Stimulated activated CD4-positive, alpha-beta T cell treated with anti-CD3 and anti-CD28 coated beads, Interleukin-2, amount 100 ng/mL, for 24 hours (primary cell): ENCODE measurements at places on chromosomes 5 and 9.

DNA sequence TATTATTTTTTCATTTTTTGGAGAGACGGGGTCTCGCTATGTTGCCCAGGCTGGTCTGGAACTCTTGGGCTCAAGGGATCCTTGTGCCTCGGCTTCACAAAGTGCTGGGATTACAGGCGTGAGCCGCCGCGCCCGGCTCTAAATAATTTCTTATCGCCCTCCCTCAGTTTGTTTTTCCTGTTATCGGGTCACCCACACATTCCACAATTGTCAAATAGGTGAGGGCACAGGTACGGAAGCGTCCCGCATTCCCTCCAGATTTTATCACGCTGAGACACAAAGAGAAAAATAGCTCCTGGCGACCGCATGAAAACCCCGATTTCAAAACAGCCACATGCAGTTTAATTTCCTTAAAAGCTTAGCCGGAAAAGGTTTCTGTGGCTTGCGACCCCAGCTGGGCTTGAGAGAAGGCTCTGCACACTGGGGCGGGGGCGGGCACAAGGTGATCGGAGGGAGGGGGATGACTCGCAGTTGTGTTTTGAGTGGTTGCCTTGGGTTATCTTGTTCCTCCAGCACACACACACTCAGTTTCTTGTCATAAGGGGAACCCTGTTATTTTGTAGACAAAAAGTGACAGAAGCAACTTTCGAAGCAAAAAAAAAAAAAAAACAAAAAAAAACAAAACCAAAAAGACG lies 717 bp upstream of the IQGAP2 start:
- peak; percentile 84 for DNase-seq

GRCh38 chr9:86633945-86634344 lies 279.7 kb upstream of the TUT7 start:
- DNase-seq, result no peak

- no peak for DNase-seq
Observed at GRCh38 chr5:176816043-176816745, 5.8 kb downstream of the UNC5A start.

- no peak for DNase-seq
Observed at GRCh38 chr9:13351778-13352386, 72.4 kb upstream of the MPDZ start.

GRCh38 chr9:534886-535285 lies 306.6 kb upstream of the DMRT1 start:
- DNase-seq, result no peak

- no peak for DNase-seq
Observed at GRCh38 chr5:134957920-134958608, 9.6 kb upstream of the CATSPER3 start.

DNA sequence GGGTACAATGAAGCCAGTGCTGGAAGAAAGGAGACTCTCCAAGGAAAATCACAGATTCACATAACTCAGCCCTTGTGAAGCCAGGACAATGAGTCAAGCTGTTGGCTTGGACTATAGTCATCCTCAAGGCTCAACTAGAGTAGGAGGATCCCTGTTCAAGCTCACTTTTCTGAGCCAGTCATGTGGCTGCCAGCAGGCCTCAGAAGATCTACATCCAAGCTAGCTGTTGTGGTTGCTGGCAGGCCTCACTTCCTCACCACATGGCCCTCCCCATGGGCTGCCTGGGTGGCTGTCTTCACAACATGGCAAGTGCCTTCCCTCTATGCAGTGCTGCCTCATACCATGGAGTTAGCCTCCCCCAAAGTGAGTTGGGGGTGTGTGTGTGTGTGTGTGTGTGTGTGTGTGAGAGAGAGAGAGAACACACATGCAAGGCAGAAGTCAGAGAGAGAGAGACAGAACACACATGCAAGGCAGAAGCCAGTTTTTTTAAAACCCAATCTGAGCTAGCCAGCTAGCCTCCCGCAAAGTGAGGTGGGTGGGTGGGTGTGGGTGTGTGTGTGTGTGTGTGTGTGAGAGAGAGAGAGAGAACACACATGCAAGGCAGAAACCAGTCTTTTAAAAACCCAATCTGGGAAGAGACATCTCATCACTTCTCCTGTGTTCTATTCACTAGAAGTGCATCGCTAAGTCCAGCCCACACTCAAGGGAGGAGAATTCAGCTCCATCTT lies 17.1 kb downstream of the SCAI start:
- DNase-seq, result peak; percentile 68

DNA sequence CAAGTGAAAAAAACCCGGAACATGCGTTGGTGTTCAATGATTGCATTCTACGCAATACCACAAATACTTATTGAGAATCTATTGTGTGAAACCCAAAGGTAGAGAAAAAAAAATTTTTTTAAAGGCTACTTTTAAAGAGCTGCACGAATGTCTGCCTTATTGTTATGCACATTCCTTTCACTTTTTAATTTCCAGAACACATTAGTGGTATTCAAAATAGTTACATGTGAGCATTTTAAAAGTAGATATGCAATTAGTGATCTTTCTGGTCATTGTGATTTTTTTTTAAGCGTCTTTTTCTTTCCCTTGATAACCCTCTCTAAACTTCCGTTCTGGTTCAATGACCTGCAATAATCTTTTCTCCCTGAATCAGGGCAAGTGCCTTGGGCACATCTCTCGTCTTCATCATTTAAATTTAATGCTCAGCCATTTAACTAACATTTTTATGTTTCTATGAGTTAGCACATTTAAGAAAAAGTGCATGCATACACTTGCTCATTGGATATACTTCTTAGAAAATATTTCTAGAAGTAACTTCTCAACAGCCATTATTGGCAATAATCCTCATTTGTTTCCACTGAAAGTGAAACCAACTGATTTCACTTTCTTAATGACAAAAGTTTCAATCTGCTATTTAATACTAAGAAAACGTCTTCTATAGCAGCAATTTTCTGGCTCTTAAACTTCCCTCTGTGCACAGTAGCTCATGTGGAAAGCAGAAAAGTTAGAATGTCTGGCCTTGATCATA lies 80.3 kb downstream of the CDH6 start:
- no peak for DNase-seq

DNA sequence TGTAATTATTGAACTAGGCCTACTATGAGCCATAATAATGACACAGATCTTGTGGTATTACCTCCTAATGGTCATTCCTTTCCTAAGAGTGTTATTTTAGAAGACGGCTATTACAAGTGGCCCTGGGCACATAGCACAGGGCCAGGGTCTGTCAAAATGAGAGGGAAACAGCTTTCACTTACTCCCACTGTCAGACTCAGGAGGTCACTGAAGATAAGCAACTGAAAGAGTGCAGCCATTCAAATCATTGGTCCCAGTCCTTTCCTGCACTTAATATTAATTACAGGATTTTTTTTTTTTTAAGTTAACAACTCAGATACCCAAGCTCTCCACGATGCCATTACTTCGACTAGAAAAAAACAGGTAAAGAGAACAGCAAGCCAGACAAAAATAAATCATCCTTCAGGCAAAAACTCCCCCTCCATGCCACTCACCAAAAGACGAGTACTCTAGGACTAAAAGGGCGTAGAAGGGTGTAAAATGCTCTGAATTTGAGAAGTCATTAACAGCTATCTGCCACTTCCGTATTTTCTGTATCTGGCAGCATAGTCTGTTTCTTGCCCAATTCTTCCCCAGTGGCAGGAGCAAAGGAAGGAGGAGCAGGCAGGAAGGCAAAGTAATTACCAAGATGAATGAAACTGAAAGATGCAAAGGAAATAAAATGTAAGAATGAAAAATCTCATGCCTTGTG lies 87.4 kb downstream of the ZNF608 start:
- no peak for DNase-seq

GRCh38 chr5:92409134-92409533 lies 1026.0 kb upstream of the ARRDC3 start:
- DNase-seq, result no peak

DNA sequence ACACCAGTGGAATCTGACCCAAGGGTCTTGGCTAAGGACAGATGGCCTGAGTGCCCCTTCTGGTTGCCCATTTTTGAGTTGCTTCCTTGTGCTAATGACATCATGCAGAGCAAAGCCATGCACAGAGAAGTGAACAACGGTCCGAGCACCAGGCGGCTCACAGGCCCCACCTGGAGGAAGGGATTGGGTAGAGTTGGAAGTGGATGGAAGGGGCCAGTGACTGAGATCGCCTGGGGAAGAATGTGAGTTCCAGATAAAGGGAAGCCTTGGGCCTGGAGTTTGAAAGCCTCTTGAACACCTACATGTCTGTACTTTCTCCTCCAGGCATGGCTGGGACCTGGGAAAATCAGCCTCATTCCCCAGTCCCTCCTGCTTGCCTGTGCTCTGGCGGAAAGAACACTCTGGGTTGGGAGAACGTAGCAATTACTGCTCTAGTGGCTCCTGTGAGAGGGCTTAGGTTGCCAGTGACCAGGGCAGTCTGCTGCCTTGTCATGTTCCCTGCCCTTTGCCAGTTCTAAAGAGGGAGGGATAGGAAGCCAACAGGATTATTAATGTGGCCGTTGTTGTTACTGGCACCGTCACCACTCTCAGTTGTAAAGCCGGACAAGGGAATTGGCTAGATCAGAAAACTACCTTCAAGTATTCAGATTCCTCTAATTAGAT lies 62.5 kb upstream of the PTPN3 start:
- no peak for DNase-seq

- no peak for DNase-seq
Observed at GRCh38 chr5:67343835-67344234, 147.2 kb upstream of the CD180 start.

DNA sequence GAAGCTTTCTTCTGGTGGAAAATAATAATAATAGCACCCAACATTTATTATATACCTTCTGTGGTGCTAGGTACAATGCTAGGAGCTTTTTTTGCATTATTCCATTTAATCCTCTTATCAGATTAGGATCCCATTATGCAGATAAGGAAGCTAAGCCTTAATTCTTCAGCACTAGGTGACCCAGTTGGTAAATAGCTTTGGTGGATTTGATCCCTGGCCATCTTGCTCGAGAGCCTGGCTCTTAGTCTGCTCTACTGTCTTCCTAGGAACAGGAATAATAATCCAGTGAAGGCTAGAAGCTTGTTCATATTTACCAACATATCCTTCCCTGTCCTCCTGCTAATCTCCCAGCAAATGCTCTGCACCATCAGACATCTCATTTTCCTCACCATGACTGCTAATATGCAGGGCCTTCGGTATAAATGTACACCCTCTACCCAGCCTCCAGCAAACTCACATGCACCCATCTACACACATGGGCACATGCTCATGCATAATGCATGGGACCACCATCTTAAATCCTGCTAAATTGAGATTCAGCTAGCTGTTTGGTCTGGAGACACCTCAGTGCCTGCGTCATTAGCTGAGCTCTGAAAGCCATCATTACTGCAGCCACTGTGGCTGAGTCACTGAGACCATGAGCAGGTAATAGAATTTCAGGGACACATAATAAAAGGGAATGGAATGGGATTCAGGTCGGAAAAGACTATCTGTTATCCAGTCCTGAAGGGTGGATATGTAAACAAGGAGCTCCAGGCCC lies 87.5 kb downstream of the TRIM32 start:
- no peak for DNase-seq

- no peak for DNase-seq
Observed at GRCh38 chr9:18238752-18239447, 235.1 kb upstream of the ADAMTSL1 start.

- DNase-seq, result no peak
Observed at GRCh38 chr9:135722365-135722764, 20.4 kb downstream of the KCNT1 start.

DNA sequence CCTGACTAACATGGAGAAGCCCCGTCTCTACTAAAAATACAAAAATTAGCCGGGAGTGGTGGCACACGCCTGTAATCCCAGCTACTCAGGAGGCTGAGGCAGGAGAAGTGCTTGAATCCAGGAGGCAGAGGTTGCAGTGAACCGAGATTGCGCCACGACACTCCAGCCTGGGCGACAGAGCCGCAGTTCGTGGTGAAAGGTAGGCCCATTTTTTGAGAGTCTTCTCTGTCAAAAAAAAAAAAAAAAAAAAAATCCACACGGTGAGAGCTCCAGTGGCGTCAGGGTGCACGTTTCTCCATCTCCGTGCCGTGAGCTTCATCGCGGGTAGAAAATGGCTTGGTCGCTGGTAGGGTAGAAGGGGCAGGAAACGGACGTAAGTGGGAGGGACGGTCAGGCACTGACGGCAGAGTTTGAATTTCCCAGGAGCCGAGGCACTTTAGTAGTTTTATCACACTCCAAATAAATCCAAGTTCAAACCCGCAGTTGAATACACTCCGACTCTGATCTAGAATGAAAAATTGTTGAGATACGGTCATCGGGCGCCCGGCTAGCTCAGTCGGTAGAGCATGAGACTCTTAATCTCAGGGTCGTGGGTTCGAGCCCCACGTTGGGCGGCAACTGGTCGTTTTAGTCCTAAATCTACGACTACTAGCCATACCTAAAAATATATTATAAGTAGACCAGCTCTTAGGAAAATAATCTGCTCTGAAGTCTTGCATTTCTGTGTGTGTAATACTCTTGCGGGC lies 2.4 kb upstream of the TRIM7 start:
- peak; percentile 97 for DNase-seq

DNA sequence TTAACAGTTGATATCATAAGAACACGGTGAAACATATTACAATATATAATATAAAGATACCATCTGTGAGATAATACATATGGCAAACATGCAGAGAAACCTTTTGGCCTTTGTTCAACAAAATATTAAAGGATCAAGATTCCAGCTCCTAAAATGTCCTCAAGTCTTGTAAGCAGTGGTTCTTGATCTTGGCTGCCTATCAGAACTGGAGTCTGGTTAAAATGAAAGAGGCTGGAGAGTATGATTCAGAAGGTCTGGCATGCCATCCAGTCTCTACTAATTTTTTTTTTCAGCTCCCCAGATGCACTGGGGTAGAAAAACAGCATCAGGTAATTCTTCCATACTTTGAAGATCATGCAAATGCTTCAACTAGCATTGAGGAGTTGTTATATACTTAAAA lies 83.2 kb downstream of the TNC start:
- no peak for DNase-seq

DNA sequence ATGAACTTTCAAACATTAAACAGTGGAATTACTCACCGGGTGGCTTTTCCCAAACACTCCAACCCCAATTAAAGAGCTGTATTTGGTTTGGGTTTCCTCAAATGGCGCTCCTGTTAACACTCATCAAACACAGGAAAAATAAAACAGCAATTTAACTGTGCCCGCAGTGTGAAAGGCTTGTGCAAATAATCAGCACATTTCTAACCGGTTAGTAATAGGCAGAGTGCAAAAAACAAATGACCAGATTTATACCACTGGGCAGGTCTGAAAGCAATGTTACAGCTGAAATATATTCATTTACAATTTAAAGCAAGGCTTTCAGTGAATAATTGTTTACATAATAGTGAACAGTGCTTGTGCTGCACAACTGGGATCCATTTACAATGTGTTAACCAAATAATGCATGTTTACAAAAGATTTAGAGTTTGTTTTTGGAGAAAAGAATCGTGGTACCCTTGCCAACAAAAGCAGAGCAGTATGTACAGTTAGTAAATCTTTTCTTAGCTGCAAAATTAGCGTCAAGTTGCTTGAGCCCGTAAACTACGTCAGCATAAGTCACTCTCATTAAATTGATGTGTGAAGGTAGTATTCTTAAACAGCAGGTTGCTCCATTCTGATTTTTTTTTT lies 662.9 kb upstream of the ZNF608 start:
- no peak for DNase-seq

GRCh38 chr5:178341091-178341850 lies 108.7 kb upstream of the PHYKPL start:
- no peak for DNase-seq

- no peak for DNase-seq
Observed at GRCh38 chr5:177447611-177448243, 1.1 kb downstream of the PRR7 start.

GRCh38 chr5:14197056-14197455 lies 53.9 kb downstream of the TRIO start:
- DNase-seq, result no peak

GRCh38 chr9:69344459-69344858 lies 19.4 kb downstream of the ENTREP1 start:
- DNase-seq, result no peak
